ENCODE measurements at places on chromosomes 3 and 15.

DNA sequence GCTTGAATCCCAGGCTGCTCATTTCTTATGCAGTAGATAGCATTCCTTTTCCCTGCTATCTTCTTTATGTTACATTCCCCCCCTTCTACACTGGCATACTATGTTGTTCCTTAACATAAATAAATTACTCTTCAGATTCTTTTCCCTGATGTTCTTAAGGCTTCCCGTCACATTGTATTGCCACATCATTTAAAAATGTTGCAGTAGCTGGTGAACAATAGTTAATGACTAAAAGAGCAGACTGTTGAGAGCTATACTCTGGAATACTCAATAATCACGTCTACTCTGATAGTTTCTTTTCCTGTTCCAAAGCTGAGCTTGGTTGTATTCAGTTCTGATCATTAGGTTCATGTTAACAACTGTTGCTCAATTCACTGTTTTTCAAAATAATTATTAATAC lies 219.9 kb downstream of the CHST2 start:
- DNase-seq, result no peak

- DNase-seq, result no peak
Measured at GRCh38 chr3:177776661-177777101, 579.4 kb upstream of the TBL1XR1 start.

GRCh38 chr15:68776477-68777270 lies 44.0 kb downstream of the ANP32A start:
- no peak for DNase-seq

DNA sequence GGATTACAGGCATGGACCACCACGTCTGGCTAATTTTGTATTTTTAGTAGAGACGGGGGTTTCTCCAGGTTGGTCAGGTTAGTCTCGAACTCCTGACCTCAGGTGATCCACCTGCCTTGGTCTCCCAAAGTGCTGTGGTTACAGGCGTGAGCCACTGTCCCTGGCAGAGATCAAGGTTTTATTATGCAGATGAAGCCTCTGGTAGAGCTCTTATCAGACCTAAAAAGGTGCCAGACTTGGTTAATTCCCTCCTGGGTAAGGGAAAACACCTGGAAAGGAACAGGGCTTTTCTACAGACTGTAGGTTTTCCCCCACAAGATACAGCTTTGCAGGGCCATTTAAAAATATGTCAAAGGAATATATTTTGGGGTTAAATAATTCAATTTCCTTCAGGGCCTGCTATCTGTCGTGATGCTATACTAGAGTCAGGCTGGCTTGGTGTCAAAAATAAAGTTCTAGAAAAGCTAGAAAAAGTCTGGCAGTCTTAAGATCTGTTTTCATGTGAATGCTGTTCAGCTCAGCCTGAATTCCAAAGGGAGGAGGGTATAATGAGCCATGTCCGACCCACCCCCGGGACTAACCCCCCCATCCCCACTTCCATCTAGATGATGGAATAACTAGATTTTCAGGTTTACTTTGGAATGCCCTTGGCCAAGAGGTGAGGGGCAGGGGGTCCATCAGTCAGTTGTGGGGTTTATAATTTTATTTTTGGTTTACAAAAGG lies 1.9 kb upstream of the BLOC1S6 start:
- DNase-seq, result no peak

- no peak for DNase-seq
Measured at GRCh38 chr3:123102249-123102648, 35.4 kb downstream of the PDIA5 start.

- no peak for DNase-seq
Measured at GRCh38 chr3:30473374-30474051, 132.9 kb upstream of the TGFBR2 start.

- DNase-seq, result no peak
Measured at GRCh38 chr15:96005906-96006305, 324.6 kb upstream of the NR2F2 start.

DNA sequence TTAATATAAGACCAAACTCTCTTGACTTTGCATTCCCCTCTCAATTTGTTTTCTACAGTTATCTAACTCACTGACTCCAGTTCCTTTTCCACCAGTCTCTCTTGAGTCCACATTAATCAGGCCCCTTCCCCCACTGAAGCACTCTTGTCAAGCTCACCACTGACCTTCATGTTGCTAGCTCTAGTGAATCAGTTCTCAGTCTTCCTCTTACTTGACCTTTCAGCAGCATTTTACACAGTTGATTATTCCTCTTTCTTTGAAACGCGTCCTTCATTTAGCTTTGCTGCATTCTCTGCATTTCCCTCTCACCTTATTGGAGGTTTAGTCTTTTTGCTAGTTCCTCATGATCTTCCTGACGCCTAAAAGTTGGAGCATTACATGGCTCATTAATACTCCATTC lies 8.3 kb downstream of the PPP2R3A start:
- no peak for DNase-seq

GRCh38 chr3:20700714-20701113 lies 514.7 kb upstream of the SGO1 start:
- no peak for DNase-seq

DNA sequence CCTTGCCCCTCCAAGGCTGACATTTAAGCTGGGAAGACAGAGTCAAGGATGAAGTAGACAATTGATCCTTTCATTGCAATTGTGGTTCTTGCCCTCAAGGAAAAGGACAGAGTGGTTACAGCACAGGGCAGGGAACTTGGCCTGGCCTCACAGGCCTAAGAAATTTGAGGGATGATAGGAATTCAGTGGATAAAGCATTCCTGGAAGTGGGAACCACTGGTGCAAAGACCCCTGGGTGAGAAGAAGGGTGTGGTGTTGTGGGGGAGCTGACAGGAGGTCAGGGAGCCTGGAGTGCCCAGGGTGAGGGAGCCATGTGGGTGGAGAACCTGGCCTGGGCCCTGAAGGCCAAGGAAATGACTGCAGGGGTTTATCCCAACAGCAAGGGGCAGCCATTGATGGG lies 287.4 kb downstream of the UACA start:
- DNase-seq, result no peak

GRCh38 chr3:127682561-127682960 lies 9.8 kb downstream of the ABTB1 start:
- no peak for DNase-seq

DNA sequence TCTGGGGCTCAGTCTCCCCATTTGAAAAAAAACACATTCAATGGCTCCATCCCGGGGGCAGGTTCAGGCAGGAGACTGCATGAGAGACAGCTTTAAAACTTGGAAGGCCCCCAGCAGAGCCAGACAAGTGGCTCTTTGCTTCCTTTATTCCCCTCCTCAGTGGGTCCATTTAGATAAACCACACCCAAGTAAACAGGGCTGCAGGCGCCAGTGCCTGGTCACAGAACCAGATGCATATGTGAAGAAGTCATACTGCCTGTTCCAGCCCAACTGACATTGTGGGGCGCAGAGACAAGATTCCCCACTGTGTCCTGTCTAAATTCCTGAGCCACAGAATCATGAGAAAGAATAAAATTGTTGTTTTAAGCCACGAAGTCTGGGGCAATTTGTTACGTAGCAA lies 9.0 kb downstream of the FBN1 start:
- no peak for DNase-seq

- peak; percentile 25 for DNase-seq
Measured at GRCh38 chr3:186772701-186773417, 10.5 kb upstream of the EIF4A2 start.

- no peak for DNase-seq
Measured at GRCh38 chr3:11564577-11565001, 79.1 kb downstream of the VGLL4 start.

DNA sequence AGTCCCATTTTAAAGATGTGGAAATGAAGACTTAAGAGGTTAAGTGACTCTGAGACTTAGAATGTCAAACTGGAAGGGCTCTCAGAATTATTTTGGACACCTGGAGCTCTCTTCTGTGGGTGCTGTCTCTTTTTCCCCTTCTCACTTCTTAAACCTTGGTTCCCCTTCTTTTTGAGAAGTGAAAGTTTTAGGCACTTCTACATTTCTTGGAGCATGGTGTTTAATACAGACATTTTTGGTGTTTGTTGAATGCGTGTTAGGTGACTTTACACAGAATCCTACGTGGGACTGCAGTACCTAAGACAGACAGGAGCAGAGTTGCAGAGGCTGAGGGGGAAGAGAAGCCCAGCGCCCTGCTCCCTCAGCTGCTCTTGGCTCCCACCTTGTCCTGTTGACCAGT lies 133.3 kb downstream of the MDFIC2 start:
- DNase-seq, result no peak

DNA sequence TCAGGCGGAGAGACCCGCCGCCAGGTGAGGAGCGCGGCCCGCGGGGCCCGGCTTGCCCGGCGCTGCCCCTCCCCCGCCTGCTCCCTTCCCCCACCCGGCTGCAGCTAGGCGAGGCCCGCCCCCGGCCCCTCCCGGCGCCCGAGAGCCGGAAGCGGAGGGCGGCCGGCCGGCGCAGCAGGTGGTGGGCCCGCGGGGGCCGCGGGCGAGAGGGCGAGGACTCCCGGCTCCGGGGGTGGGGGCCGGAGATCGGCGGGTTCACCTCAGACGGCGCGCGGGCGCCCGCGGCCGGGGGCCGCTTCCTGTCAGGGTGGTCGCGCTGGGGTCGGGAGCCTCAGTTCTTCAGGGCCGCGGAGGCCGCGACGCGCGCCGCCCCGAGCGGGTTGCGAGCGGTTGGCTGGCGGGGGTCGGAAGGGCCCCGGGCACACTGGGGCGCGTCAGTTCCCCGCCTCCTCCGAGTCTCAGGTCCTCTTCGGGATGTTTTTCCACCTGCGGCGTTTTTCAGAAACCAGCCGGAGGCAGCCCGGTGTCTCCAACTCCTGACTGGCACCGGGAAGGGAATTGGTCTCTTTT lies 395 bp downstream of the ZFAND6 start:
- peak; percentile 92 for DNase-seq

DNA sequence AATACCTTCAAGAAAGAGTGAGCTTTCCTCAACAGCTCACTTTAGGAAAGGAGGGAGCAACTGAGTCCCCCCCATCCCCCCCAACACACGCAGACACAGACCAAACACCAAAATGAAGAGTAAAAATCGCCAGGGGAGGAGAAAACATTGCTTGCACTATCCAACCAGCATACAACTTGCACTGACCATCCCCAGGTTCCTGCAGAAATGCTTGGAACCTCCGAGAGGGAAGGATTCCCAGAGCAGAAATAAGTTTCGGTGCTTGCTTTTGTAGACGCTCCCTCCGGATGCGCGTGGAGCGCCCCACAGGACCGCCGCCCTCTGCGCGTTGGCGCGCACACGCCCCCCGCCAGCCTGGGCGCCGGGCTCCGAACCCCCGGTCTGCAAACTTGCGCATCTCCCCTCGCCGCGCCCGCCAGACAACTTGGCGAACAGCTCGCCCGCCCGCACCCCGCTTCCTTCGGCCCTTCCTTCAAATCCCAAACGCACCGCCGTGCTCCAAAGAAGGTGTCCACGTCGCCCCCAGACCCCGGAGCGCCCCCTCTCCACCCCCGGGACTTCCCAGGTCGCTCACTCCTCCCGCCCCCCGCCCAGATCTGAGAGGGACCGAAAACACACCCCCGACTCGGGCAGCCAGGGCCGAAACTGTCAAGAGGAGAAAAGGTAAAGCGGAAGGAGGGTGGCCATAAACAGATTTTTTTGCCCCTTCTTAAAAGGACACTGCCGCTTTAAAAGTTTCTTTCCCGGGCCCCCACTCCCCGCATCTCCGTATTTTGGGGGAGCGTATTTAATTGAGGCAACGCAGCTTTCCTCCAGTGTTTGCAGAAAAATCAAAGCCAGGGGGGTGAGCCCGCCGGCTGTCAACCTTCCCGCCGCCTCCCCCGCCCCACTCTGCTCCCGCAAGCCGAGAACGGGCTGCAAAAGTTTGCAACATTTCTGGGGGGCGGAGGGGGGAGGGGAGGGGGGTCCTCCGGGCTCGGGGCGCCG lies 859 bp downstream of the RORA start:
- DNase-seq, result peak; percentile 60

DNA sequence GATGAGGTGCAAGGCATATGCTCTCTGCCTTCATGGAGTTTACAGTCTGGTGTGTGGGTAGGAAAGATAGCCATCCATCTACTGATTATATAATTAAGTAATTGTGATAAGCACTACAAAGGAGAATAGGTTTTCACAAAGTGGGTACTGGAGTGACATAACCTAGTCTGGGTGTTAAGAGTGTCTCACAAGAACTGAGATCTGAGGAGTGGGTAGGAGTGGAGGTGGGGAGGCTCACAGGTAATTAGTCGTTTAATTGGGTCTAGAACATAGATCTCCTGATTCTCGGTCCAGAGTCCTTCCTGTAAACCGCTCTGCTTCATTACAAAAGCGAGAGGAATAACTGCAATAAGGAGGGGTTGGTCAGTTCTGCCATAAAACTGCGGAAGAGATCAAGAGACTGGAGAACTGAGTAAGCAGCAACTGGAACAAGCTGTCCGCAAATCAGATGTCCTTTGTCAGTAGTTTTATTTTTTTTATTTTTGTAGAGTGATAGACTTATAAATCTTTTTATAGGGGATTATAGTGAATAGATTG lies 2.2 kb downstream of the NEO1 start:
- no peak for DNase-seq

DNA sequence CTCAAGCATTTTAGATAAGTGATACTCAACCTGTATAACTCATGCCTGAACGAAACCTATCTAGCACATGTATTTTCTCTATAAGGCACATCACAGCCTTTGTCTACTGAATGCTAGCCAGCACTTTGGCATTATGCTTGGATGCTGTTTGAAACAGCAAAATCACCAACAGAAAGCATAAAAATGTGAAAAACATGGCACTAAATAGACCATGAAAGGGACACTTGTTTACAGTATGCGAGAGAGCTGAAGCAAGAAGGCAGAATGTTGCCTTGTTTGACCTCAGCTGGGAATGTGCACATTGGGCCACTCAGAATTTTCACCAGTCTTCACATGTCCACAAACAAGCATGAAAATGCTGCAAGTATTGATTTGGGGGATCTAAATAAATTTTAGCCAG lies 59.5 kb downstream of the MINDY2 start:
- DNase-seq, result no peak

DNA sequence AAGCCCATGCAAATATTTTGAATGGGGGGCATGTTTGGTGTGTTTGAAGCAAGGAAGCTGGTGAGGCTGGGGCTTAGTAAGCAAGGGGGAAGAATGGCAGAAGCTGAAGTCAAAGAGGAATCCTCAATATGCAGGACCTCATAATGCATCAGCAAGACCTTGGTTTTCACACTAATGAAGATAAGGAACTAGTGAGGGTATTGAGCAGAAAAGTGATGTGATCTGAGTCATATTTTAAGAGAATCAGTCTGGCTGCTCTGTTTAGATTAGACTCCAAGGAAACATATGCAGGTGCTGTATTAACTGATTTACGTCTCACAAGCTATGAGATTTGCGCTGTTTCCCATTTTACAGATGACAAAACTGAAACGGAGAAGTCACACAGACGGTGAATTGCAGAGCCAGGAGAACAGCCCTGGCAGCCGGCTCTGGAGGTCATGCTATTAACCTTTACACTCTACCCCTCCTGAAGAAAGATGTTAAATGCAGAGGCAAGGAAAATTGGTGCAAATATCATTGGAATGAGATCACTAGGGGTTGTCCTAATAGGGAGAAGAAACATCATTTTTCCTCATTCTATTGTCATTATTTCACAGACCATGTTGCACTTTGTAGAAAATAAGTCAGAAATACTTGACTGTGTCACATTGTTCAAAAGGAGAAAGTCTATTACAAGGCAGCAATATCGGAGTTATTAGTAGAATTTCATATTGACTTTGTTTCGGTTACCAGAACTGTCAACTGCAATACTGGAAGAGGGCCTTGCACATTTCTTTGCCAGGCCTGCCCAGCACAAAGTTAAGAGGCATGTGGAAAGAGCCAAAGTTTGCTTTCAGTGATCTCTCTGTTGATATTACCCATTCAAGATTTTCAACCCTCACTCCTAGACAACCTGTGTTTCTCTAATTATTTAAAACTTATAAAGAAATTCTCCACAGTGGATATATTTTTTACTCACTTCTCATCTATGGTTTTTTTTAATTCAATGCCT lies 64.9 kb downstream of the COL8A1 start:
- no peak for DNase-seq

- DNase-seq, result no peak
Measured at GRCh38 chr3:67661089-67661488, 6.7 kb upstream of the SUCLG2 start.
